ENCODE measurements at places on chromosomes 4 and X.

DNA sequence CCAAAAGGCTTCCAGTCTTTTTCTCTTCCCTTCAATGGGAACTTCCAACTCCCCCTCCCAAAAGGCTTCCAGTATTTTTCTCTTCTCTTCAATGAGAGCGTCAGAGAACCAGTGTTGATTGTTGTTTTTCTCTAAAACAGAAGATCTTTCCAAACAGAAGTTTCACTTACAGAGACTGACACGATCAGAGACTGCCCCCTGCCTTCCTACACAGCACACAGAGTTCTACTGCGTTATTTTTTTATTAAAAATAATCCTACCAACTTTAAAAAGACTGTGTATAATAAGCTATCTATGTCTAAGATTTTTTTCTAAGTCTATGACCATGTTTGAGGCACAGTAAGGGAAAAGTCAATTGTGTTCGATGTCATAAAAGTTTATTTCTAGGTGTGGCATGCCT lies 3.5 kb upstream of the HTR2C start:
- DNase-seq = no peak

GRCh38 chr4:175071123-175071522 lies 153.0 kb downstream of the ADAM29 start:
- DNase-seq = no peak

DNA sequence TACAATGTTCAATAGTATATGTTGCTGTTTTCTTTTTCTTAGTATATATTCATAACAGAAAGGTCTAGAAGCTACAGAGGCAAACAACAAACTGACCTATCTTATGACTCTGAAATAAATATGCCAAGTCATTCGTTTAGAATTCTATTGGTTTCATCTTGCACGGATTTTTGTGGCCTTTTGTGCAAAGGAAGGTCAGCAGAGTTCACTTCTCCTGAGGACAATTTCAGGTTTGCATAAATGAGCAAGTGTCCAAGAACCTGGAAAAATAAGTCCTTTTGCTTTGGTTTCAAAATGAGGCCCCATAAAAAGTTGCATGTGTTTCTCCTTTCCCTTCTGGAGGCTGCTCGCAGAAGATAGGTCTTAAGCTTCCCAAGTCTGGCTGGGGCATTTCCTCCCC lies 156.9 kb downstream of the APBB2 start:
- no peak for DNase-seq

- no peak for DNase-seq
Observed at GRCh38 chr4:6722891-6723290, 6.9 kb downstream of the BLOC1S4 start.

GRCh38 chr4:10024303-10024702 lies 3.0 kb upstream of the SLC2A9 start:
- DNase-seq = no peak

- DNase-seq = no peak
Observed at GRCh38 chr4:127832585-127832984, 48.1 kb upstream of the PLK4 start.

- no peak for DNase-seq
Observed at GRCh38 chr4:95102162-95102790, 344.5 kb downstream of the BMPR1B start.

- DNase-seq = no peak
Observed at GRCh38 chrX:24198101-24198500, 48.6 kb downstream of the ZFX start.

GRCh38 chr4:187685247-187685646 lies 310.3 kb upstream of the ZFP42 start:
- no peak for DNase-seq

GRCh38 chr4:137533855-137534254 lies 1.6 kb upstream of the PCDH18 start:
- DNase-seq = no peak

DNA sequence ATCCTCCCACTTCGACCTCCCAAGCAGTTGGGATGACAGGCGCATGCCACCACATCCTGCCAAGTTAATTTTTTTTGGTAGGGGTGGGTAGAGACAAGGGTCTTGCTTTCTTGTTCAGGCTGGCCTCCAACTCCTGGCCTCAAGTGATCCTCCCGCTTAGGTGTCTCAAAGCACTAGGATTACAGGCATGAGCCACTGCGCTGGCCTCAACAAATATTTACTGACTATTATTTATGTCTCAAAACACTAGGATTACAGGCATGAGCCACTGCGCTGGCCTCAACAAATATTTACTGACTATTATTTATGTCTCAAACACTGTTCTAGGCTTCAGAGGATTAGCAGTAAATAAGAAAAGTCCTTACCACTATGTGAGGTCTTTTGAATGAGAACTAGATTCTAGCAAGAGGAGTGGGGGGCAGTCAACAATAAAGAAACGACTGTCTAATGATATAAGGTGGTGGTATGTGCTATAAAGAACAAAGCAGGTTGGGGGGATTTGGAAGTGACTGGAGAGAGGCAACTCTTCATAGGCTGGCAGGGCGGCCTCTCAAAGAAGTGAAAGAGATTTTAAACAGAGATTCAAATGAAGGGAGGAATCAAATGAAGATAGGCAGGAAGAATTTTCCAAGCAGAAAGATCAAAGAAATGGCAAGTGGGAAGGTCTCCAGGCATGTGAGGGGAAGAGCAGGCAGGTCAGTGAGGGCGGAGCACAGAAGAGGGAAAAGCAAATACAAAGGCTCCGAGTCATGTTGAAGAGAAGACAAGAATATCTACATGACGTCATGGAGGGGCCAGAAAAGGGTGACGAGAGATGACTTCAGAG lies 12.7 kb upstream of the ACSL1 start:
- DNase-seq = no peak

- no peak for DNase-seq
Observed at GRCh38 chr4:176611951-176612350, 180.8 kb downstream of the VEGFC start.

DNA sequence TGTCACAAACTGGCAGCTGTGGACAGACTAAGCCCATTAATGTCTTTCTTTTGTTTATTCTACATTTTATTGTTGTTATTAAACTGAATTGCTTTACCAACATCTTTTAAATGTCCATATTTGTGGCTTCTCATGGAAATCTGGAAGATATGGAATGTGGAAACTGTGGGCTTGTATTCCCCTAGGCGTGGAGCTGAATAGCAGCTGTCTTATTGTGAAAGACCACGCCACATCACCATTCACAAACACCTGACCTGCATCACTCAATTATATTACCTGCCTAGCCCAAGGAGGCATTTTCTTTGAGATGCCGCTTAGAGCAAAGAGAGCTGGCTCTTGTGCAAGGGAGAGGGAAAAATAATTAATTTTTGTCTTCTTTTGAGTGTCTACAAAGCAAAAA lies 96.9 kb upstream of the GPRIN3 start:
- DNase-seq = no peak
